ENCODE measurements at places on chromosomes 13 and 19.

DNA sequence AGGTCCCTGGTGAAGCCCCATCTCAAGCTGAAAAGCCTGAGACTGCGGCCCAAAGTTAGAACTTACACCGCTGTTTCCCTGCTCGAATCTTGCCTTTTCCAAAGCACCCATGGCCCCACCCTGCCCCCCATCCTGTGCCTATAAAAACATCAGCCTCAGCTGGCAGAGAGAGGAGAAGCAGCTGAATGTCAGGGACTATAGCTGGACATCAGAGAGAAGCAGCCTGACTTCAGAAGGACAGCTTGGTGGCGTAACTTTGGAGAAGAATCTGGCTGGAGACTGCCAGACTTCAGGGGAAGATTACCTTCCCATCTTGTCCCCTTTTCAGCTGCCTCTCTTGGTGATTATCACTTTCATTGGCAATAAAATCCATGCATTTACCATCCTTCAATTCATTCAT is 9.3 kb upstream of the RCBTB2 start:
- DNase-seq: no peak

DNA sequence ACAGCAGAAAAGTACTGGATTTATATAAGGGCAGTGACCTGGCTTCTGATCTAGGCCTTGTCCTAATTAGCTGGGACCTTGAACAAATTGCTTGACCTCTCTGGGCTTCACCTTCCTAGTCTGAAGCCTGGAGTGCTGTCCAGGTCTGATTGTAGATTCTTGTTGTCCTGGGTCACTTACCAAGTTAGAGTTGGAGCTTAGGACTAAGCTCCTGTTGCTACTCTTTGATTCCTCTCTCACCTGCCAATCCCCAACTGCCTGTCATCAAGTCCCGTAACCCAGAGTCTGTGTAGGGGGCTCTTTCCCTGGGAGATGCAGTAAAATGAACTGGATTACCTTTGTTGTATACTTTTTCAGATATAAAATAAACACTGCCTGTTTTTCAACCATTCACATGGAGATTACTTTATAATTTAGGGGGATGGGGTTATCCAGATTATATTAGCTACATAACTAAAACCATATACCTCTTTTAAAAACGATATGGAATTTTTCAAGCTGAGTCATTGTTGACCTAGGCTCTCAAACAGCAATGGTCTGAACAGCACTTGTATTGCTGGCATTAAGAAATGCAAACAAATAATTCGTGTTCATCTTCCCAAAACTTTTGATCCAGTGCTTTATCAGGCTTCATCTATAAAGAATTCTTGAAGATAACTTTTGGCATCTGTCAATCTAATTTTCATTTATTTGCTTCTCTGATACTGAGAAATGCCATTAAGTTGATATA is 5.8 kb downstream of the ARHGAP35 start:
- no peak for DNase-seq

- no peak for DNase-seq
Measured at GRCh38 chr13:98892821-98893220, 85.0 kb downstream of the DOCK9 start.

DNA sequence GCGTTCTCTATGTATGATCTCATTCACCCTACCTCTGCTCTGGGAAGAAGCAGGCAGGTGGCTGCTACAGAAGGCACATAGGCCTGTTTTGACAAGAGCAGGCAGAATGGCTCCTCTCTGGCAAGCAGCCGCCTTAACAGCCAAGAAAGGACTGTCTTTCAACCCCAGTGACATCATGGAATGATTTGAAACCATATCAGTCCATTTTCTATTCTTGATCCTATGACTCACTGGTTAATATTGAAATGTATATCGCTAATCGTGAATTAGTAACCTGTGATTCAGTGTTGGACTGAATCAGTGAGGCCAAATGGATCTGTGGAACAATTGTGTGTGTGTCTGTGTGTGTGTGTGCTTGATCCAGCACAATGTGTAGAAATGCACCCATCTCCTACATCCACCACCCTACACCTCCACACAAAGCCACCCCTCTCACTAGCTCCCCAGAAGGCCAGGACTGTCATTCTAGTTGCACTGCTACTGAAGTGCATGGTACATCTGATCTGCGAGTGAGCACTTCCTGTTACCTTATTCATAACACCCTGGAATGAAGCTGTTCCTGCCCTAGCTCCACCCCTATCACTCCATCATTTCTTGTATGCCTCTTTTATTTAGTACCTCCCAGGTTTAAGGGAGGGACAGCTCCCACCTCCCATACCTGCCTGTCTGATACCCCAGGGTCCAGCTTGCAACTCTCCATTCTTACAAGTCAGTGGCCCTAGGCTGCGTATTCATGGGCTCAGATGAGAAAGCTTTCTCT is 460.0 kb downstream of the FOXO1 start:
- no peak for DNase-seq

DNA sequence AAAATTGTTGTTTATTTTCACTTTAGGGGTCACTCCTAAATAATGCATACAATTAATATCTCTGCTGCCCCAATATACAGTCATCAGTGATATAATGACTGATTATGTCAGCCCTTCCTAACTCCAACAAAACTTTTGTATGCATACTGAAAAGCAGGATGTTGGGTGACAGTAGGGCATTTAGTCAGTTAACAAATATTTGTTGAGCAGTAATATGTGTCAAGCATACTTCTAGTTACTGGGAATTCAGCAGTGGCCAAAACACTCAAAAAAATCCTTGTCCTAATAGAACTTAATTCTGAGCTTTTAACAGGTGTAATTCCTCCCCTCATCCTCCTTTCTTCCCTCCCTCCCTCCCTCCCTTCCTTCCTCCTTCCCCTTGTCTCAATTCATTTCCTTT is 560.7 kb upstream of the KLHL1 start:
- no peak for DNase-seq

DNA sequence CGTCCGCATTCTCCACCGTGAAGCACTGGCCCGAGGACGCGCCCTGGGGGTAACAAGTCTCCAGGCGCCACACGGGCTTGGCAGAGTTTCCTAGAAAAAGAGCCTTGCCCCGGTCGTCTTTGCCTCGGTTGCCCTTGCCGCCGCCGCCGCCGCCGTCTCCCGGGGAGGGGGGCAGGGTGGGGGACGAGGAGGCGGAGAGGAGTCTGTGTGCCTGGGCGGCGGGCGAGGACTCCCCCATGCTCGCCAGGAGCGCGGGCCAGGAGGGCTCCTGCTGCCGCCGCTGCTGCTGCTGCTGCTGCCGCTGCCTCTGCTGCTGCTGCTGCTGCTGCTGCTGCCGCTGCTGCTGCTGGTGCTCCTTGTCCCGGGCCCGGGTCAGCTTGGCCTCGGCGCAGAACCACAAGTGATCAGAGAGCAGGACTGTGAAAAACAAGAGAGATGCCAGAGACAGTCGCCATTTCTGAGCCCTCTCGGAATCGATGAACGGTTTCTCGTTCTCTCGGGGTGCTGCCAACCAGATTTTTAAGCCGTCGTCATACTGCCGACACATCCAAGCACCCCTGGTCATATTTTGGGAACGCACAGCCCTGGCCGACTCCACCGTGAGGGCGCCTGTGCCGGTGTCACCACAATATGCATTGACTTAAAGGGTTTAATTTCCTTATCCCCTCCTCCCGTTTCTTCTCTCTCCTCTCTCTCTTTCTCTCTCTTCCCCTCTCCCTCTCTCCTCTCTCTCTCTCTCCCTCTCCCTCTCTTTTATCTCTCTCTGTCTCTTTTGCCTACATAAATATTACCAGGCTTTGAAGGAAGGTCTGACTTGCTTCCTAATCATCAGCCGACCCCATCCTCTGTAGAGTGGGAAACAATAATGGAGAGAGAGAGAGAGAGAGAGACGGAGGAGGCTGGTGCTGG is 349.1 kb downstream of the LIG4 start:
- no peak for DNase-seq

DNA sequence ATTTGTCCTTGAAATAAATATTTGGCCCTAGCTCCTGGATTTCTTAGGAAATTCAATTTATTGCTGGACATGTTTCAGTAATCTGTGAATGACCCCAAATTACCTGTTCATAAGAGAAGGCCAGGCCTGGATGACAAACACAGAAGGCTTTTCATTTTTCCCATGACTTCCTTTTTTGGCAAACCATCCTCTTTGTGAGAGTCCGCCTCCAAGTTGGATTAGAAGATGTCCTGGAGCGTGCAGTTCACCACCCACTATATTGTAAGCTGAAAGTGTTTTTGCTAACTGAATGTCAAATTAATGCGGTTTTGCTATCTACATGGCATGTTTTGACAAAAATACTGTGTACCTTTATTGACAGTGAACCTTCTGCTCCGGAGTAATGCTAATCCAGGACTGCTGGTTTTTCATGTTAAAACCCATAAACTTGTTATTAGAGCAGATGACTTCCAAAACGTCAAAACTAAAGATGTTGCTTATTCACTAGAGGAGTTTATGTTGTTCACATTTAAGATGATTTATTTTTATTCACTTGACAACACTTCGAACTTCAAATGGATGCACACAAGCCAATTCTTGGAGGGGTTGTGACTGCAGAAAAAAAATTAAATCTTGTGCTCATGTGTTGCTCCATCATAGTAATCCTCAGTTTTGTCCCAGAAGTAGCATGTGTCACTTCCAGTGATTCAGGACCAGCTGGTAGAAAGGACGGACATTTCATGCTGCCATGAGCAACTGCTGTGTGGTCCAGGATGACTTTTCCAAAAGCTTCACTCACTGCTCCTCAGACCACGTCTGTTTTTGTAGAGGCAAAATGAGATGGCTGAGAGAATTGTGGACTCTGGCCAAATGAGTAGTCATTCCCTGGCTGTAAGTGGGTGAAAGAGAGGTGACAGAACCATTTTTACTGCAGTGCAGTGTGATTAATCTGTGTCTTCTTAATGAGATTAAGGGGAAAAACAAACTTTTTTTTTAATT is 71.0 kb downstream of the ITGBL1 start:
- DNase-seq: no peak

DNA sequence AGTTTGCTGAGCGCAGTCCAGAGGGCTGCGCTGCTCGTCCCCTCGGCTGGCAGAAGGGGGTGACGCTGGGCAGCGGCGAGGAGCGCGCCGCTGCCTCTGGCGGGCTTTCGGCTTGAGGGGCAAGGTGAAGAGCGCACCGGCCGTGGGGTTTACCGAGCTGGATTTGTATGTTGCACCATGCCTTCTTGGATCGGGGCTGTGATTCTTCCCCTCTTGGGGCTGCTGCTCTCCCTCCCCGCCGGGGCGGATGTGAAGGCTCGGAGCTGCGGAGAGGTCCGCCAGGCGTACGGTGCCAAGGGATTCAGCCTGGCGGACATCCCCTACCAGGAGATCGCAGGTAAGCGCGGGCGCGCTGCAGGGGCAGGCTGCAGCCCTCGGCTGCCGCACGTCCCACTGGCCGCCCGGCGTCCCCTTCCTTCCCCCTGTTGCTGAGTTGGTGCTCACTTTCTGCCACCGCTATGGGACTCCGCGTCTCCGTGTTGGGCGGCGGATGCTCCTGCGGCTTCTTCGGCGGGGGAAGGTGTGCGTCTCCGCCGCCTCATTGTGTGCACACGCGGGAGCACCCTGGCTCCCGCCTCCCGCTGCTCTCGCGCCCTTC is 772 bp downstream of the GPC6 start:
- no peak for DNase-seq

DNA sequence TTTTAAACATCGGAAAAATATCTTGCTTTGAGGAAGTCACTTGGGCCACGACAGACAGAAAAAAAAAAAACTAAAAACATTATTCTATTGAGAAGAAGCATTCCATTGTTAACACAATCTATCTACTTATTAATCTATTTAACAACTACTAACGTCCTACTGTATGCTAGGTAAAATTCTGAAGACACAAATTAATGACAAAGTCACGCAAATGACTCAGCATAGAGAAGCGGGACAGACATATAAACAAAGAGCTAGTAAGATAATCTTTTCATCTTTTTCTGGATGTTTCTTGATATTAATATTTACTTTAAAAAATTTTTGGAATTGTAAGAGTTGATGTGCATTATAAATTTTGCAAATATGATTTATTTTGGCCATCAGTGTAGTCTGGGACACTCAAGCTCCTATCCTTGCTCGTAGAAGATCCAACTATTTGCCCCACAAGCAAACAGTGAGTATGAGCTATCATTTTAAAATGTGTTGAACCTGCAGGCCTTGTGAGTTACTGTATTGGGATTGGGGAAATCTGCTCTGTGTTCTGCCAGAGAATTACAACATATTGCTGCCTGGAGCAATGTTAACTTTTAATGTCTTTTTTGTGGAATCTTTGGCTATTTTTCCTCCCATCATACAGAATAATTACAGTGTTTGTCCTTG is 109.1 kb downstream of the PCDH9 start:
- no peak for DNase-seq

DNA sequence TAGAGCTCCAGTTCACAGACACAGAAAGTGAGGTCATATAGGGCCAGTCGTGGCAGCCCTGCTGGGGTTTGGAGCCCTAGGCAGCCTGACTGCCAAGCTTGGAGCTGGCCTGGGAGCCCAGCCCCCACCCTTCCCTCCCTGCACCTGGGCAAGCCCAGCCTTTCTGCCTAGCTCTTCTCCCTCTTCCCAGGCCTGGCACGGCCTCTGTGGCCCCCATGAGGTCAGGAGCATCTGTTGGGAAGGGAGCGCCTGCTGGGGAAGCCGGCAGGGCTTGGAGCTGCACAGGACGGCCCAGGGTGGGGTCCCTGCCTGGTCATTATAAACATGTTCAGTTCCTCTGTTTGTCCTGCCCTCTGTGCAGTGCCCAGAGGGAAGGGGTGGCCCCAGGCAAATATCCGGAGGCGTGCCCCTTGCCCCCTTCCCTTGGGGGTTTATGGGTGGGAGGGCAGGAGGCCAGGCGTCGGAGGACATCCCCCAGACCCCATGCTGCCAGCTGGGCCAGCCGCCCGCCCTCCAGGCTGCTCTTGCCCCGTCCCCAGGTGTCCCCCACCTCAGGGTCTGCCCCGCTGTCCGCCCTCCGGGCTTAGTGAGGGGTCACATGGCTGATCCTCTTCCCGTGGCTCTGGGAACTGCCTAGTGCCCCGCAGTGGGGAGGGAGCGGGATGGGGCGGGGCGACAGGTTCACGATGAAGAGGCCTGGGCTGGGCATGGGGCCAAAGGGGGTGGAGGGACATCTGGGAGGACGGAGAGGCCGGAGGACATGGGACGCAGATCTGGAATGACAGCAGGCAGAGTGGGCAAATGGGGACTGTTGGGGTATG is 30.0 kb upstream of the NCCRP1 start:
- DNase-seq: no peak

GRCh38 chr13:46834657-46835056 is 37.7 kb upstream of the ESD start:
- DNase-seq: no peak

- no peak for DNase-seq
Measured at GRCh38 chr13:106455777-106456176, 79.7 kb downstream of the EFNB2 start.

DNA sequence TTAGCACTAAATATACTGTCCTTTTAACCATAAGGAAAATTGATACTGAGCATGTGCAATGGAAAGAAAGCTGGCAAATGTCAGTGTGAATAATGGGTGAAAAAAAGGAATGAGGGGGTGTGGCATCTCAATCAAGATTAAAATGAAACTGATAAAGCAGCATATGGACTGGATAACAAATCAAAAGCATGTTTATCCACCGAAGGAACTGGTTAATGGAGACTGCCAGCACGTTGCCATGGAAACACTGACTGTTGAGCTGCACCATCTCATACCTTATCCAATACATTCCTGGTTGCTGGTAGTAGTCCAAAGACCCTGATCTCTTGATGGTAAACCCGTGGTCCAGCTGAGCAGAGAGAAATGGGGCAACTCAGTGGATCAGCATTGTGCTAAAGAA is 311.4 kb upstream of the MAB21L1 start:
- no peak for DNase-seq

GRCh38 chr13:109389456-109389855 is 396.9 kb downstream of the IRS2 start:
- no peak for DNase-seq

GRCh38 chr19:33268162-33268991 is 34.0 kb downstream of the CEBPA start:
- DNase-seq: no peak
